ENCODE measurements at places on chromosomes 5 and 9.

- no peak for DNase-seq
These were observed 43.7 kb downstream of the FAF2 start for GRCh38 chr5:176491901-176492300.

GRCh38 chr5:67050125-67050524 lies 146.5 kb downstream of the CD180 start:
- no peak for DNase-seq

GRCh38 chr9:14084867-14085266 lies 229.1 kb downstream of the NFIB start:
- DNase-seq: no peak

- DNase-seq: no peak
These were observed 292.0 kb upstream of the SMC2 start for GRCh38 chr9:103802068-103802467.

DNA sequence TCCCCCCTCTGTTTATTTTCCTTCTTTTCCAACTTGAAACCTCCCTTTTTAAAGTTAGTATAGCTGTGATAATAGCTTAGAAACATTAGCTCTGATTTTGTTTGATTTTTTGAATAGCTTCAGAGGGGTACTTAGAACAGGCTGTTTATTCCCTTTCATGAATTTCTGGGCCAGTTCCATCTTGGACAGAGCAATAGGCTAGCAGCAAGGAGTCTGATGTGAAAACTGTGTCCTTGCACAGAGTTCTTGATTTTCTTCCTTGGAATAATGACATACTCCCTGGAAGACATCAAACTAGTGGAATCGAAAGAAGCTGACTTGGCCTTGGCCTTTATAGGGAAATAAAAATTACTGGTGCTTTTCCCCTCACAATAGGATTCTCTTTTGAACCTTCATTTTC lies 32.9 kb downstream of the NTRK2 start:
- no peak for DNase-seq

DNA sequence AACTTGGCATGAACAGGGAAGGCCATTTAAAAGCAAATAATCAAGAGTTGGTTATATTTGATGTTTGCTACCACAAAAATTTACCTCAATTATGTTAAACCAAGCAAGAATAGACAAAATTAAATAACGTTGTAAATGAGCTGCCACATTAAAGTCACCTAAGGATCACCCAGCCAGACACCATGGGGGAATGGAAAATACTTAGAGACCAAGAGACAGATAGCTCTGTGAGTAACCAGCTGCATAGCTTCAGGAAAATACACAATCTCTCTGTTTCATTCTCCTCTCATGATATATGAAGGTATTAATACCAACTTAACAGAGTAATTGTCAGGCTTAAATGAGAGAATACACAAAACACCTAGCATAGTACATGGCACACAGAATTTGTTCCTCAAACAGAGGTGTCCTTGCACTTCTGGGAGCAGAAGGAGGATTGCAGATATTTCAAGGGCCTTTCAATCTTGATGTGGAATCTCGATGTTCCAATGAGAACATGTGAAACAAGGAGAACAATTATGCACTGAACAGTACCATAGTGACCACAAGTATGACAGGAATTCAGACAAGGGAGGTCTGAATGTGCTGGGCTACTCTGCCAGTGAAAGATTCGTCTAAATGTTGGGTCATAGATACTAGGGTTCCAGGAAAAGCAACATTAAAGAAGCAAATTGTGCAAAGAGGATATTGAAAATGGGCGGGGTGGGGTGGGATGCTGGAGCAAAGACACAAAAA lies 18.6 kb downstream of the JAKMIP2 start:
- DNase-seq: no peak

DNA sequence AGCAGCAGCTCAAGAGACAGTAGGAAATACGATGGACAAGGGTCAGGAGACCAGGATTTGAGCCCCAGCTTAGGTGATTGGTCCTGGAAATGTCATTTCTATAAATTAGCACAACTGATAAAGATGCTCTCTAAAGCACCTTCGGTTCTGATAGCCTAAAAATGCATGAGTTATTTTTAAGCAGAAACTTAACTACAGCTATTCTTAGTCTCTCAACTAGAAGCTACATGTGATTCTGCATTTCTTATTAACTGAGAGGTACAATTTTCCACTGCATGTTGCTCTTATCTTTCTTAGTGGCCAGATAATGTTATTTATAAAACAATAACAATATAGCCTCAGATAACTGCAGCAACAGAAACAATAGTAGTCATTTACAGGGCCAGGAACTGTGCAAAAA lies 136.4 kb downstream of the GRIA1 start:
- no peak for DNase-seq

GRCh38 chr9:84754461-84754860 lies 84.9 kb downstream of the NTRK2 start:
- DNase-seq: no peak

DNA sequence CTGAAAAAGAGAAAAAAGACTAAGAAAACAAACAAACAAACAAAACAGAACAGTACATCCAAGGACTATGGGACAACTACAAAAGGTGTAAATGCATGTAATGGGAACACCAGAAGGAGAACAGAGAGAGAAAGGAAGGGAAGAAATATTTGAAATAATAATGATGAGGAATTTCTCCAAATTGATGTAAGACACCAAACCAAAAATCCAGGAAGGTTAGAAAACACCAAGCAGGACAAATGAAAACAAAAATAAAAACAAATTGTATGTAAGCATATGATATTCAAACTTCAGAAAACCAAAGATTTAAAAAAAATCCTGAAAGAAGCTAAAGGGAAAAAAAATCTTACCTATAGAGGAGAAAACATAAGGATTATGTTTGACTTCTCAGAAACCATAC lies 125.9 kb upstream of the ACTBL2 start:
- no peak for DNase-seq

GRCh38 chr5:64213011-64213410 lies 47.4 kb downstream of the RNF180 start:
- no peak for DNase-seq

- DNase-seq: no peak
These were observed 26.2 kb downstream of the PTCD2 start for GRCh38 chr5:72346398-72346797.

DNA sequence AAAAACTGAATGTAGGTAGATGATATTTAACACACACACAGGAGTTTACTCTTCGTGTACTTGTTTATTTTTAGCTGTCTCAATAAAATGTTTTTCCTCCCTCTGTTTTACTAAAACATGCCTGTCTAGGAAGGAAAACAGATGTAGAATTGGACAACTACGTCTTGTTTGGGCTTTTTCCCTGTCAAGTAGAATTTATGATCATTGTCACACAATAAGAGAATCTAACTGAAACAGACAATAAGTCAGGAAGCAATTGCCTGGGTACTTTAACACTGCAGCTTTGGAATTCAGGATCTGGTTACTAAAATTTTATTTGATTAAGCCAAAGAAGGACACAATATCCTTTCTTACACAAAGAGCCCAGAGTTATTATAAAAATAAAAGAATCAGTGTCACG lies 164.2 kb downstream of the ZDHHC21 start:
- no peak for DNase-seq

GRCh38 chr9:88835038-88835466 lies 156.2 kb upstream of the S1PR3 start:
- no peak for DNase-seq

DNA sequence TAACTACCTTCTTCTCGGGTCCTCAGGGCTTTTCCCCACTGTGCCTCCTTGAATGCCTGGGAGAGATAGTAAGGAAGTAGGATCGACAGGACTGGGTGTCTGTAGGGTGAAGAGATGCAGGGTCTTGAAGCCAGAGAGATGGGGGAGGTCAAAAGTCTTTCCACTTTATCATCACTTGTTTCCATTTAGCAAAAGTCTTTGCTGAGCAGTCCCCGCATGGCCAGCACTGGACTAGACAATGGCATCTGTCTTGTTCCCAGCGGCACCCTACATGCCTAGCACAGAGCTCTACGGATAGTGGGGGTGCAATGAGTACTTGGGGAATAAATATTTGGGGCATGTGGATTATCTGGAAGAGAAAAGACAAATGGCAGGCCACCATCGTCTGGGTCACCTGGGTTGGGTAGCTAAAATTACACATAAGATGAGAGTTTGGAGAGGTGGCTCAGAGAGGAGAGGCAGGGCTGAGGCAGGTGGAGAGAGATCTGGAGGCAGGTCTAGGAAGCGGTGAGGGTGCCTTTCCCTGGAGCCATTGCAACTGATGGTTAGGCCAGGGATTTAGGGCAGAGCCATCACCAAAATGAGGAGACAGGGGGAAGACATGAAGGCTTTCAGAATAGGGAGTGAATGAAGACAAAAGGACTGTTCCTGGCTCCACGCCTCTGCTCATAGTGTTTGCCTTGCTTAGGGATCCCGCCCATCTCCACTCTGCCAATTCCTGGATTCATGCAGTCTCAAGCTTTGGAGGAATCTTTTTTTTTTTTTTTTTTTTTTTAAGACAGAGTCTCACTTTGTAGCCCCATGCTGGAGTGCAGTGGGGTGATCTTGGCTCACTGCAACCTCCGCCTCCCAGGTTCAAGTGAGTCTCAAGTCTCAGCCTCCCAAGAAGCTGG lies 250.8 kb upstream of the KLF4 start:
- no peak for DNase-seq

GRCh38 chr9:125428902-125429467 lies 167.4 kb downstream of the GAPVD1 start:
- DNase-seq: no peak

- no peak for DNase-seq
These were observed 24.4 kb upstream of the LMX1B start for GRCh38 chr9:126589349-126589748.

- no peak for DNase-seq
These were observed 69.5 kb upstream of the HAND1 start for GRCh38 chr5:154547551-154547950.

- no peak for DNase-seq
These were observed 129.9 kb downstream of the RXRA start for GRCh38 chr9:134455934-134456755.

- DNase-seq: no peak
These were observed 52.7 kb upstream of the OSMR start for GRCh38 chr5:38793099-38793498.

GRCh38 chr5:86175224-86175623 lies 442.5 kb upstream of the COX7C start:
- no peak for DNase-seq

- DNase-seq: no peak
These were observed 36.5 kb downstream of the MEF2C start for GRCh38 chr5:88846434-88846833.

- DNase-seq: no peak
These were observed 1193.3 kb upstream of the CDH6 start for GRCh38 chr5:30000231-30000630.

DNA sequence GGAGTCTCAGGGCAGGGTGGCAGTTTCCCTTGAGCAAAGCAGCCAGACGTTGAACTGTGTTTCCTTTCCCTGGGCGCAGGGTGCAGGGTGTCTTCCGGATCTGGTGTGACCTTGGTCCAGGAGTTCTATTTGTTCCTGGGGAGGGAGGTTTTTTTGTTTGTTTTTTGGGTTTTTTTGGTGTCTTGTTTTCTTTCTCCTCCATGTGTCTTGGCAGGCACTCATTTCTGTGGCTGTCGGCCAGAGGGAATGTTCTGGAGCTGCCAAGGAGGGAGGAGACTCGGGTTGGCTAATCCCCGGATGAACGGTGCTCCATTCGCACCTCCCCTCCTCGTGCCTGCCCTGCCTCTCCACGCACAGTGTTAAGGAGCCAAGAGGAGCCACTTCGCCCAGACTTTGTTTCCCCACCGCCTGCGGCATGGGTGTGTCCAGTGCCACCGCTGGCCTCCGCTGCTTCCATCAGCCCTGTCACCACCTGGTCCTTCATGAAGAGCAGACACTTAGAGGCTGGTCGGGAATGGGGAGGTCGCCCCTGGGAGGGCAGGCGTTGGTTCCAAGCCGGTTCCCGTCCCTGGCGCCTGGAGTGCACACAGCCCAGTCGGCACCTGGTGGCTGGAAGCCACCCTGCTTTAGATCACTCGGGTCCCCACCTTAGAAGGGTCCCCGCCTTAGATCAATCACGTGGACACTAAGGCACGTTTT lies 3.5 kb upstream of the PHYHD1 start:
- peak; percentile 38 for DNase-seq

DNA sequence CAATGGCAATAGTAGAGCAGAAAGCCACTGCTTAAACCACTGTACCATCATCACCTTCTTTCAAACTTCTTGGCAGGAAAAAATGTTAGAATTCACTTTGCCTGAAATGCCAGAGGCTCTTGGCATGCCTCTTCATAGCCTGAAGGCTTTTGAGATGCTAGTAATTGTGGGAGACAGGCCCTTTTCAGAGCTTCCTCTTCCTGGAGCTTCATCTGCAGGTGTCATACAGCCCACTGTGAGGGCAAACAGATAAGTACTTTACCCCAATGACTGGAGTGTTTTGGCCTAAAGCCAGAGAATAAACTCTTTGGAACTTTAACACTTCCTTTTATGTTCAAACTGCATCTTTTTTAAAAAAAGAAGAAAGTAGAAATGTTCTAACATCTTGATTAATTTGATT lies 81.3 kb upstream of the TMEM171 start:
- peak; percentile 85 for DNase-seq

- DNase-seq: no peak
These were observed 209.4 kb downstream of the PIK3R1 start for GRCh38 chr5:68424799-68425537.

- DNase-seq: no peak
These were observed 31.6 kb downstream of the LMNB1 start for GRCh38 chr5:126808521-126808988.

- DNase-seq: no peak
These were observed 72.0 kb downstream of the SEMA4D start for GRCh38 chr9:89425921-89426383.

DNA sequence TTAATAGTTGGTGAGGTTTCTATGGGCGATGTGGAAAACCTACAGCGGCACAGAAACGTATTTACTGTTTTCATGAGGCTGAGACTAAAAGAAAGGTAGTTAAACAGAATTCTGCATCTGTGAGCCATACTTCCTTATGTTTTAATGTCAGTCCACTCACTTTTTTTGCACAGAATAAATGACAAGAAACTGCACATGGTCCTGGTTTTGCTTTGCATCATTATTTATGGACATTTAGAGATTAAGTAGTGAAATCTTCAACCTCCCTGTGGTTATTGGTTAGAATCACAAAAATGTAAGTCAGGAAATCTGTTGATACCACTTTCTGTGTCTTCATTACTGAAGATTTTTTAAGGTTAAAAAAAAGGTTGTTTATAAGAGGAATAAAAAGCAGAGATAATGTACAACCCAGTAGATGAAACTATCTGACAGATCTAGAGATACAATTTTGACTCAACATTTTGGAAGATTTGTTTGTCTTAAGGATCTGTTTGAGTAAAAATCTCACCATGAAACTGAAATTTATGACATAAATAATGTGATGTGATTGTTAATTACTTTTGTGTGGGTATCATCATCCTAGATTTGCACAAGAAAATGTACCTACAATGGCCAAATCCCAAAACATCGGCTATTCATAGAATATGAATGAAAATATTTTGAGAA lies 2.4 kb downstream of the PRR16 start:
- no peak for DNase-seq

GRCh38 chr5:67095346-67096171 lies 101.0 kb downstream of the CD180 start:
- no peak for DNase-seq

DNA sequence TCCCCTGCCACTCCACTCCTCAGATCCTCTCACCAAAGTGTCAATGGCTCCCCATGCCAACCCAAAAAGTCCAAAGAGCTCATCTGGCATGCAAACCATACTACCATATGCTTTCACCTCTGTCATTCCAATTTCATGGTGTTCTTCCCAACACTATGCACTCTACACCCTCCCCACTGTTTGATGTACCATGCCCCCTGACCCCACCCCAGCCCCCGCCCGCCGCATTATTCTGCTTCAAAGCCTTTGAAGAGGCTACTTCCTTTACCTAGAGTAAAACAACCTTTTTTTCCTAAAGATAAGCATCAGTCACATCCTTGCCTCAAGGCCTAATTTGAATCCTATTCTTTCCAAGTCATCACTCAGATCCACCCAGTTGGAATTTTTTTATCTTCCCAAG lies 226.3 kb downstream of the DEPDC1B start:
- DNase-seq: no peak
